ENCODE measurements at places on chromosomes 11 and 22. TPM values are rescaled to one million over a fixed set of nuclear protein-coding genes. Genes with fewer than 3 reads are reported as not detected.
A peak's percentile ranks its signal among the peaks of the same experiment; 100 is the strongest.

DNA sequence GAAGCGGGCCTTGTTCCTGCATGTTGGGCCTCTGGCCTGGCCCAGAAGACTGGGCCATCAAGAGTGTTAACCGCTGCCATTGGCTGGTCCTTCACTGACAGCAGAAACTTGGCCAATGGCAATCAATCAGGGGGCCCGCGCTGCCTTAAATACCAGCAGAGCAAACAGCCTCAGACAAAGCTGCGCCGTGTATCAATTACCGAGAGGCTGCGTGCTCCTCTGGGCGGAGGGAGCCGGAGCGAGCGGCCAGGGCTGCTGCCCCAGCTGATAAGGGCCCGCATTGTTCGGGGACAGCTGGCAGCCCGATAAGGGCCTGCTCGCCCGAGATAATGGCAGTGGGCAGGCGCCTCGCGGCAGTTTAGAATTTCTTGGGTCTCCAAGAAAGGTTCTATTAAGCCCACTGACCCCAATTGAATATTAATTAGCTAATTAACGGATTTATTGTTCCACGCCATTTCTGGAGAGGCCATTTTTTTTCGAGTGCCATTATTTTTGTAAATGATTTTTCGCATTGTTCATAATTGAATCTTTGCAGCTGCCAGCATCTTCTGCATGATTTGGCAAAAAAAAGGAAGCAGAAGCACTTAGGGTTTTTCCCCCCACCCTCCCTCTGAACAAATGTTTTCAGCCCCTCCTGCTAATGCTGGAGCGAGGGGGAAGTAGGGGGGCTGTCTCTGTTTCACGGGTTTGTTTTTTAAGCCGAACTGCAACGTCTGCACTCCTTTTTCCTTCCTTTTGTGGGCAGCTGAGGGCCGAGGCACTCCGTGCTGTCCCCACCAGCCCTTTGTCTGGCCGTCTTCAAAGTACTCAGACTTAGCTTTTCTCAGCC lies 37.6 kb upstream of the RIC3 start:
- DNase-seq: no peak

DNA sequence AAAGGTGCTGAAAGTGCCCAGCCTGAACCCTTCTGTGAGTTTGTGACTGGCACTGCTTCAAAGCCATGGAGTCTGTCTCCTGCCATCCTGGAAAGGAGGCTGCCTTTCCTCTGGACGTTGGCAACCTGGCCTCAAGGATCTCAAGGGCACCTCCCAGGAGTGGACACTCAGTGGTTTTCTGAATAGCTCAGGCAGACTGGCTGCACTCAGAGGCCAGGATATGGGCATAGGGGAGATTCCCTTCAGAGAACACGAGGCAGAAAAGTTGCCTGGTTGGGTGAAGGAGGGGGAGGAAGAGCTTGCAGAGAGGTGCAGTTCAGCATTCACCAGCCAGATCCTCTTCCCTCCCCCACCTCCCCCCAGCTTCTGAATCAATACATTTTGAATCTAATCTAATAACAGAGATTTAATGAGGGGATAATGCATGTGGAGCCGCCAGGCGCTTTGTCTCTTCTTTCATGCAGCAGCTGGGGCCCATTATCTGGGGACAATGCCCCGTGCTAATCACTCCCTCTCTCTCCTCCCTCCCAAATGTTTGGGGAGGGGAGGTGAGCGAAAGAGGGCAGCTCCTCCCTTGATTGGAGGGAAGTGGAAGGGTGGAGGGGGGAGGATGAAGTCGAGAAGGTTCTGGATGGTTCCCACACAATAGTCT lies 17.7 kb downstream of the HTR3A start:
- no peak for DNase-seq

DNA sequence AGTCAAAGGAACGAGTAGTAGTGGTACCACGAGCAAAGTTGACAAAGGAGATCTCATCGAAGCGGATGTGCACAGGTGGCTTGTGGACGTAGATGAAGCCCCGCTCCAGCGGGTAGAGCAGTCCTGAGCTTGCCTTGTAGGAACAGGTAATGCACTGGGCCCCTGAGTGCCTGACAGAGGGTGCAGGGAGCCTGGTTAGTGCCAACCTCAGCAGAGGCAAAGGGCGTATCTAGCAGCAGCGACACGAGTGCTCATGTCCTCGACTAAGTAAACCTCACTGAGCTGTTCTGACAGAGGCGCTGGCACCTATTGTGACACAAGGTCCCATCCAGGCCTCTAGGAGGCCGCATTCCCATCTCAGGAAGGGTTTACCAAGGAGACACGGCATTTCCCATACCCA lies 4.0 kb downstream of the SSRP1 start:
- no peak for DNase-seq

DNA sequence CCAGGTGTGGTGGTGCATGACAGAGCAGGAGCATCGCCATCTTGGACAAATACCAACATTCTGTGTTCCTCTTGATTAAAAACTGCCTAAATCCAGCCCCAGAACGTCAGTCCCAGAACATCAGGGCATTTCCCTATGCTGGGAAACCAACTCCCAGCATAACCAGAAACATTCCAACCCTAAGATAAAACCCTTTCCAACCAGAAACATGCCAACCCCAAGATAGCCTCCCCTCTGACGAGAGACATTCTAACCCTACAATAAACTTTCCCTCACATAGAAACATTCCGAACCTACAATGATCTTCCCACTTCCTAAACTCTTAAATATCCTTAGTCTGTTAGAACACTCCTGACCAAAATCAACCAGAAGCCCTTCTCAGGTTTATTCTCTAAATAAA lies 11.6 kb downstream of the PLAAT4 start:
- DNase-seq: no peak

GRCh38 chr11:114571712-114572111 lies 12.0 kb upstream of the NXPE1 start:
- no peak for DNase-seq

- DNase-seq: no peak
These were observed 29.9 kb downstream of the GNAZ start for GRCh38 chr22:23100124-23100801.

DNA sequence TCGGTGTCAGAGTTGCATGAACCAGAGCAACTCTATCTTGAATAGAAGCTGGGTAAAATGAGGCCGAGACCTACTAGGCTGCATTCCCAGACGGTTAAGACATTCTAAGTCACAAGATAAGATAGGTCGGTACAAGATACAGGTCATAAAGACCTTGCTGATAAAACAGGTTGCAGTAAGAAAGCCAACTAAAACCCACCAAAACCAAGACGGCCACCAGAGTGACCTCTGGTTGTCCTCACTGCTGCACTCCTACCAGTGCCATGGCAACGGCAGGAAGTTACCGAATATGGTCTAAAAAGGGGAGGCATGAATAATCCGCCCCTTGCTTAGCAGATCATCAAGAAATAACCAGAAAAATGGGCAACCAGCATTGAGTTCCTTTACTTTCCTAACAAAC lies 2.4 kb upstream of the KAT5 start:
- DNase-seq: no peak

GRCh38 chr11:124174001-124174583 lies 9.1 kb upstream of the OR10D3 start:
- DNase-seq: no peak

- no peak for DNase-seq
These were observed 18.4 kb upstream of the SMTN start for GRCh38 chr22:31062566-31063230.

DNA sequence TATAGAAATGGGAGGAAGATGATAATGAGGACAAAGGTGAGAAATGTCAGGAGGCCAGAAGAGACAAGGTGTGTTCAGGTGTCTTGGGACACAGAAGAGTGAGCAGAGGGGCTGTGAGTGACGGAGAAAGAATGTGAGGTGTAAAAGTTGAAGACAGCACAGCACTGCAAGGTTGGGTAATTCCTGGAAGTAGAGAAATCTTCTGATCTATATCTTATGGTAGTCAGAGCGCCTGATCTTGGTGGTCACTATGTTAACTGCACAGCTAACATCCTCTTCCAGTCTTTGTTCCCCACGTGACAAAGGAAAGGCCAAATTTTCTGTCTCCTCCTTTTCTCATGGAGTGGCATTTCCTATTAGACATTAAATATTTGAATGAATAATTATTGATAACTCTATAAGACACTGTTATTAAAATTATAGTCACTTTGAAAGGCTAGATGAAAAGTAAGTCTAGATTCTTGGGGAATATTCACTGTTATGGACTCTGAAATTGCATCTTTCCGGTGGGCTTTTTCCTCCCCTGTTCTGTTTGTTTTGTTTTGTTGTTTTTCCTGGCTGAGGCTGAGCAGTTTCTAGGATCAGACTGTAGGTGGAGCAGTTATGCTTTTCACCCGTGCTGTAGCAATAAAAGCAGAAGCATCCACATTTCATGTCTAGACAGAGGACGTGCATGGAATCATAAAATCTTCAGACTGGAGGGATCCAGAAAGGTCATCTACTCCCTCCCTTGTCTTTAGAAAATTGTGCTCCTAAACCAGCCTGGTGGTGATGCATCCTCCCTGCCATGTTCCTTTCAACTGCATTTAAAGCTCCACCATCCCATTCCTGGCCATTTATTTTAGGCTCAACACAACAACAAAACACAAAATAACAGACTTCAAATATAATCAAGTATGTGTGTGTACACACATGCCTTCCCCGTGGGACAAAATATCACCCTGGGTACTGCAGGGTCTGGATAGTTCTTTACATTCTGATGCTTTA lies 26.6 kb downstream of the SC5D start:
- no peak for DNase-seq

DNA sequence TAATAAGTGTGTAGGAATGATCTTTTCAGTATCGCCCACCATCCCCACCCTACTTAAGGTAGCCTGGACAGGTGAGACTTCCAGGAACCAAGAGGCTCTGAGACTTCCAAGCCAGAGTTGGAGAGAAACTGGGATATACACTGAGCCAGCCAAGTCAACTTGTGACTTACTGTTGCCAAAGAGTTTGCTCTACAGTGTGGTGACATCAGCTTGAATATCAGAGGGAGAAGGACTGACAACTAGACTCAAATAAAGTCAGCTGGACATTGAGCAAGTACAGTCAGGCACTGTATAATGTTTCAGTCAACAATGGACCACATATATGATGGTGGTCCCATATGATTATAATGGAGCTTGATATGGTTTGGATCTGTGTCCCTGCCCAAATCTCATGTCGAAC lies 1.2 kb upstream of the MMP10 start:
- DNase-seq: no peak

DNA sequence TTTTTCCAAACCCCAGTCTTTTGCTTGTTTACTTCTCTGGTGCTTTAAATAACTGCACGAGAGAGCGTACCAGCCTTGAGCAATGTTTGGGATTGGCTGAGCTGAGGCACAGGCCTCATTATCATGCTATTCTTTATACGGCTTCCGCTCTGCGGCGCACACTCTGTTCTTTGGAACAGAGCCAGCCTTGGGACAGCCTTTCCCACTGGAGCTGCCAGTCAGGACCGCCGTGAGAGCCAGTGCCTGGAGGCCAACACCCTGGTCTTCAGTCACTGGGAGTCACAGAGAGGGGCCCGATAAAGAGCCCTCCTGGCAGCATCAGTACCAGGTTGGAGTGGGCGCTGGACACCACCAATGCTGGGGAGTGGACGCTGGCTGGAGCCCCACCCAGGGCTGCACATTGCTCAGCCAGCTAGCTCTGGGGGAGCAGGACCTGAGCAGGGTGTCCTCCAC lies 125.6 kb downstream of the BCR start:
- peak; percentile 90 for DNase-seq

- peak; percentile 85 for DNase-seq
These were observed 603 bp downstream of the ESRRA start for GRCh38 chr11:64305691-64306562.

DNA sequence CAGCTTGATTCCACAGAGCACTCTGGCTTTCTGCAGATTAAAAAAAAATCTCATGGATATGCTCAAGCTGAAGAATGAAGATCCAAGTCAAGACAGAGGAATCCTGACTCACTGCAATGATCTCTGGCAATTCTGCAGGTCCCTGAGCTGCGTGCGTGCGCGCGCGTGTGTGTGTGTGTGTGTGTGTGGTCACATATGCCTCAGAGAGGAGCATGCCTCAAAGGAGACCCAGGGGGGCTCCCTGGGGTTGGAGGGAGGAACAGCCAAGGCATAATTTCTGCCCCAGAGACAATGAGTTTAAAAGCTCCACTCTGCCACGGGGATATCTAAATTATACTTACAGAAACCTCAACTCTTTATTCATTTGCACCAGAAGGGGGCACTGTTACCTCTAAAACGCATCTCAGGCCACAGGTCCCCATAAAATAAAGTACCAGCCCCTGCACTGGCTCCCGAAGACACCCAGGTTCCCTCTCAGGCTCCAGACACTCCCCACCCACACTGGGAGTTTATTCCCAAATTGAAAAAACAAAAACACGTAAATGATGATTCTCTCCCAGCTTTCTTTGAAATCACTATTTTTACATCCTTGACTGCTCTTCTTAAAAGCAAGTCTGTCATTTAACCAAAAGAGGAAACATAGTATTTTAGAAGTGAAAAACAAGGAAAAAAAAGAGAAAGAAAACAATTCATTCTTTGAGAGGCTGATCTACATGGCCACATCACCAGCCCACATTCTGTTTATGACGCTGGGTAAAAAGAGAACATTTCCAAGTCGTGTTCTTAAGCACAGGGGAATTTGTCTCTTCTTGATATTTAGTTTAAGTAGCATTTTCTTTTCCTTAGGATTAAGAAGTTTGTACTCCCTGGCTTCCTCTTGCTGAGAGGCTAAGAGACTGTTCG lies 401.0 kb downstream of the LARGE1 start:
- DNase-seq: no peak

GRCh38 chr11:75469785-75470405 lies 36.9 kb upstream of the KLHL35 start:
- DNase-seq: no peak

DNA sequence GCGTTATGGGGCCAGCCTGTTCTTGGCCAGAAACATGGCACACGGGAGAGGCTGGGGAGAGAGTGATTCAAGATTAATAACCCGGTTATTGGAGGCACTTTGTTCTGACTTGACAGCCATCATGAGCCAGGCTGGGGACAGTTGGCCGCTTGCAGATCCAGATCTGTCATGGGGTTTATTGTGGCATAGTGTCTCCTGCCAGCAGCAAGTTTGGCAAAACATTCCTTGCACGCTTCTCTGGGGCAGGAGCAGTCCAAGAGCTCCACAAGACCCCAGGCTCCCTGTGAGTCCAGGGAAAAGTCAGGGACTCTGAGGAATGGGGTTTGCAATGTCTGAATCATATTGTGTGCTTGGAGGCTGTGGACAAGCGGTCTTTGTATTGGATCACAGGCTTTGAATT lies 270.4 kb downstream of the MIAT start:
- no peak for DNase-seq

PAMR1 gene
- total RNA-seq: 14.8 TPM

IFITM10 gene
- total RNA-seq: 1.4 TPM

ZNRD2 gene
- 61.0 TPM for total RNA-seq

Data from sigmoid colon (tissue), 7 donors.